ENCODE measurements at places on chromosomes 3 and 15.

- DNase-seq = no peak
These were observed 179.3 kb downstream of the FRMD5 start for GRCh38 chr15:44015545-44016305.

DNA sequence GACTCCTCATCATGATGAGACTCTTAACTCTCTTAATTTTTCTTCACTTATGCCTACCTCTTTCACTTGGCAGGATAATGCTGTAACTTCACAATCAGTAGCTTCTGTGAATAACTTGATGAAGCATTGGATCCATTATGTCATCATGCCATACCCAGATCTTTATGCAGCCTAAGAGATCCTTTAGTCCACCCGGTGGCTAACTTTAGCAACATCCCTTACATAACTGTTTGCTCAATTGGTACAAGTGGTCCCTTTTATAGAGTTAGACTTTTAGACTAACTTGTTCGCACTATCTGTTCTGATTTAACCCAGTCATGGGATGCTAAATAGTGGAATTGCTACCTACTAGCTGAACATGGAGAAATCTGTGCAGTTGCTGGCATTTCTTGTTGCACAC is 184.5 kb downstream of the USP13 start:
- no peak for DNase-seq

DNA sequence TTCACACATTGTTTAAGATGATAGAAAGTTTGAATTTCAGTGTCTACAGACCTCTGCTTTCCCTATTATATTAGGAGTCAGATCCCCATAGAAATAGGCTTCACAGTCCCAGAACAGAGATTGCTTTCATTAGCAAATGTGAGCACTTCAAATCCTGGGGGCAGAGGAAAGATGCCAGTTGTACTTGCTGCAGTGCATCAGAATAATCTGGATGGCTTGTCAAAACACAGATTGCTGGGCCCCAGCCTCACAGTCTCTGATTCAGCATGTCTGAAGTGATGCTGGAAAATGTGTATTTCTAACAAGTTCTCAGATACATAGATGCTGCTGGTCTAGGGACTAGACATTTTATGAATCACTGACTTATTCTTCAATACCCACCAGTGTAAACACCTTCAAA is 375.2 kb downstream of the FGF12 start:
- no peak for DNase-seq

- DNase-seq = no peak
These were observed 84.1 kb downstream of the PIK3R4 start for GRCh38 chr3:130662501-130662996.

DNA sequence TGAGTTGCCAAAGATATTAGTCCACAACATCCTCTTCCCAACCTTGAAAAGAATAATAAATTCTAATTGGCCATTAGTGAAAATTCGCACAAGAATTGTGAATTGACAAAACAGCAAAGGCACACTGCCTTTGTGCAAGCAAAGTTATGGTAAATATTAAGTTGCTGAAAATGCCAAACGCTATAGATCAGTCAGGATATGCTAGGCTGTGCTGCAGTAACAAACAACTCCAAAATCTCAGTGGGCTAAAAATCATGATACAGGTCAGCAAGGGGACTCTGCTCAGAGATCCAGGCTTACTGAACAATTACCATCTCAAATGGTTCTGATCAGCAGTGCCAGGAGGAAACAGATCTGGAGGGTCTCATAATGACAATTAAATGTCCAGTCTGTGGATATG is 238.0 kb upstream of the IGF1R start:
- no peak for DNase-seq

GRCh38 chr15:70379938-70380883 is 282.5 kb upstream of the TLE3 start:
- DNase-seq = no peak

GRCh38 chr3:29649815-29650547 is 369.1 kb downstream of the RBMS3 start:
- DNase-seq = no peak

DNA sequence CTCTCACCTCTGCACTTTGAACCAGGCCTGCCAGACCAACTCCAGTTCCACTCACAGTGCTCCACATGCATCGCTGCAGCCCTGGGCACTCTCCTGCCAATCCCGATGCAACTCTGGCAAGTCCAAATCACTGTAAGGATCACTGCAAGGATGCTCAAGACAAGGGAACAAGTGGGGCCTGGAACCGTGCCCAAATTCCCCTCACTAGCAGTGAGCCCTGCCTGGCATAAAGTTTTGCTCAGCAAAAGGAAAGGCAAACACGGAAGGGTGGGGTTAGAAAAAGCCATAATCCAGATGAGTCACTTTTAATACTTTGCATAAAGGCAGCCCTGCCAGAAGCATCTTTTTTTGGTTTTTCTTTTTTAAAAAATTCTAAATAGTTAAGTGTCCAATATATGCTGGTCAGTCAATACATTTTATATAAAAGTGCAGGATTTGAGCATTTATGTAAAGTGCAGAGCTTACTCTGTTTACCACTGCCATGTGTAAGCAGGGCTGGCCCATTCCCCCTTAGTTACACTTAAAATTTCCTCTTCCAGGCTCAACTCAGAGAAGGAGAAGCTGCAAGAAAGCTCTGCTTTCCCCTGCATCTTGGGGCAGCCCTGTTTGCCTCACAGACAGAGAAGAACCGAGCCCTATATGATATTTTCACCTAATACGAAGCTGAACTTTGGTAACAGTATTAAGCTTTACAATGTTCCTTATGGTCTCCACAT is 102.2 kb downstream of the CD47 start:
- DNase-seq = no peak

GRCh38 chr3:137335478-137335877 is 377.7 kb downstream of the IL20RB start:
- DNase-seq = peak; percentile 64
